ENCODE measurements at places on chromosomes 12 and 14.

GRCh38 chr14:38145142-38145541 is 62.6 kb upstream of the SSTR1 start:
- no peak for DNase-seq

DNA sequence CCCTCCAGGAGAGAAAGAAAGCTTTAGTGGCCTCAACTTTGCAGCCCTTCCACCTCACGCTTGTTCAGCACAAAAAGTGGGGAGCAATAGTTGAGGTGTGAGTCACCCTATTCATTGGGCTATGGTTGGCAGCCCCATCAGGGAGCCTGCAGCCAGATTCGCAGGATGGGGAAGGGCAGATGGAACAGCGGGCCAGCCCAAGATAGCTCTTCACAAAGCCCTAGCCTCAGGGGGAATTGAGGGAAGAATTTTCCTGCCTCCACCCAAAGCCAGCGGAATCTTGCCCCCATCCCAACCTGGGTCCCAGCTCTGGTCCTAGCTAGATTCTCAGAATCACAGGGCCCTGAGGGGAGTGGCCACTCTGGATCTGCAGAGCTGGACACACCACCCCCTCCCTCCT is 3.6 kb upstream of the KRT5 start:
- DNase-seq, result no peak

DNA sequence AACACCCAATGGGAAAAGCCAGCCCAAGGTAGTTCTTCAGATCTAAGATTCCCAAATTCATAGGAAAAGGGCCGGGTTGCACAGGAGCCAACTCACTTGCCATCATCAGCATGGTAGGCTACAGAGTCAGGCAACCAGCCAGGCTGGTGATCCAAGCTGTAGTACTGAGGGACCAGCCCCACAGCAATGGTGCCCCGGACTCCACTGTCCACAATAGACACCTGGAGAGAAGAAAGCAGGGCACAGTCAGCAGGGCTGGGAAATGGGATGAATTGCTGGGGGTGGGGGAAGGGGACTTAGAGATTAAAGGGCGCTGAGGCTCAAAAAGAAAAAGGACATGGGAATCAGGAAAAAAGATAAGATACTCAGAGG is 4.2 kb downstream of the SPRYD3 start:
- DNase-seq, result no peak

DNA sequence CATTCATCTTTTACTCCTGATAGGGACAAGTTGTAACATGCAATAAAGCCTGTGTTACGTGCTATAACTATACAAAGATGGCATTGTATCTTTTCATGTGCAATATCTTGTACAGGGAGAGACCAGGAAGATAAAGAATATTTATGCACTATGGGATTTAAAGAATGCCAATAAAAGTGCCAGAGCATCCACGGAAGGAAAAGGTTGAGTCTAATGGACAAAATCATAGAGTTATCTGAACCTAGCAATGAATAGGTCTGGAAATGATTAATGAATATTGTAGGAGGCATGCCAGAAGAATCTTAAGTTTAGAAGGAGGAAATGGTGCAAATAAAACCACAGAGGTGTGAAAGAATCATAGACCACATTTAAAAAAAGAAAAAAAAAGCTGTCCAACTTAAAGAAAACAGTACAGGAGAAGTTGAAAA is 263.9 kb downstream of the KCNC2 start:
- DNase-seq, result peak; percentile 77

GRCh38 chr12:42143452-42144157 is 1.1 kb downstream of the GXYLT1 start:
- DNase-seq, result peak; percentile 14

- DNase-seq, result no peak
Observed at GRCh38 chr14:68331426-68331825, 461.4 kb downstream of the ZFP36L1 start.

DNA sequence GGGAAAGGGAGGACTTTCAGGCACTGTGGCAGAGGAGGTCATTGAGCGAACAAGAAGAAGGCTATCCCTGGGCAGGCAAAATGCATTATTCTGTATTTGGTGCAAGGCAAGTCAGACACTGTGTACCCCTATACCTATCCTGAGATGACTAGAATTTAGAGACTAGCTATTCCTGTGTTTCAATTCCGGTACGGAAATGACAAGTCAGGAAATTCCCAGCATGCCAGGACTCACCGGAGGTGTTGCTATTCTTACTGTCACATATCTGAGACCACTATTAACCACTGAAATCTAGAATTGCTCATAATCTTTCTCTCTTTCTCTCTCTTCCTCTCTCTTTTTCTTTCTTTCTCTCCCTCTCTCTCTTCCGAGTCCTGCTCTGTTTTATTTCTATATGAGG is 297.1 kb downstream of the PDZRN4 start:
- no peak for DNase-seq

- peak; percentile 98 for DNase-seq
Observed at GRCh38 chr12:47963340-47964040, at the start of gene TMEM106C. TSS of gene TMEM106C (plus strand) at chr12:47963596. CDS start at chr12:47964237, 641 bp downstream.

Data from small intestine (tissue), 16 donors.